ENCODE measurements at places on chromosomes 16 and 17. TPM values are rescaled to one million over a fixed set of nuclear protein-coding genes. Genes with fewer than 3 reads are reported as not detected.

Gene TMEM106A
- 10.7 TPM for total RNA-seq

Gene SCNN1B
- total RNA-seq: 3.0 TPM

GRCh38 chr17:64240741-64241347 is 22.2 kb downstream of the TEX2 start:
- DNase-seq: peak; percentile 35

DNA sequence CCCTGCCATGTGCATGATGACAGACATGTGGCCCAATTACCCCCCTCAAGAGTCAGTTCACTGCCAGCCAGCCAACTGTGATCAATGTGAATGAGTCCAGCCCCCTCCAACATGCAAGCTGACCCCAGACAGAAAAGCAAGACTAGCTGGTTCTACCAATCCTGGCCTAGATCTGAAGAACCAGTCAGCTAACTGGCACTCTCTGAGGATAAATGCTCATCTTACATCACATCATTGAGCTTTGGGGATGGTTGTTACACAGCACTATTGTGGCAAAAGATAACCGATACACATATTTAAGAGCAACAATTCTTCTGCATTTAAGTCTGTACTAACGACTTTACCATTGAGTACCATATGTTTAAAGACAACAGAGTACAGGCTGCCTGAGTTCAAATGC is 106.7 kb downstream of the TOX3 start:
- DNase-seq: no peak

Gene TBC1D28
- not detected for total RNA-seq

Gene CES4A
- 4.9 TPM for total RNA-seq

GRCh38 chr16:80997964-80998620 is 8.6 kb downstream of the CMC2 start:
- no peak for DNase-seq

Gene EVI2B
- 2.6 TPM for total RNA-seq

DNA sequence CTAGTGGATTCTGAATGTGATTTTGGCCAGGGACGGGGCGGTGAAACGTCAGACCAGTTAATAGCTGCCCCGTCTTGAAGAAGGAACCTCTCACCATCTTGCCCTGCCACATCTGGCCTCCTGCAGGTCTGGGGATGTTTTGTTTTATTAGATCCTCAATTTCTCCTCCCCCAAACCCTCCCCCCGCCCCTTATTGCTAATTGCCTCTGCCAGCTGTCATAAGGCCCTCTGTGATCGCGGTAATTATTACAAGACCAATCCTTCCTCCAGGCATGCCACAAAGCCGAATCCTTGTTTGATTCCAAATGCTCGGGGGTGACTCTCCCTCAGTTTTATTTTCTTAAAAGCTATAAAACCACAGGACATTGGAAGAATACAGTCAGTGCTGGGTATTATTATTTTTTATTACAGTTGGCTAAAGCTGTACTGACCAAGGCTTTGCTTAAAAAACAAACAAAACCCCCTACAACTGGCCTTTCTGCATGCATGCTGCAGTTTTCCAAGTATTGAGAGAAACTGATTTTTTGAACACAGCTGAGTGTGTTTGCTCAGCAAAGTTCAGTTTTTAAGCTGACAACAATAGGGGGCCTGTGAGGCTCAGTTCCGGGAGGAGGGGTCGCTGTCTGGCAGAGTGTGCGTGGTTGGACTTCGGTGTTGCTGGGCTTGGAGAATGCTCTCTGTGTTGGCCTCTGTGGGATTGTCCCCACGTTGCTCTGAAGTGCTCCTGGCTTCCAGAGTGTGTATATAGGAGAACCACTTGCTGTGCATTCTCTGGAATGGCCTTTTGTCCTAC is 1.7 kb downstream of the KSR1 start:
- no peak for DNase-seq

- no peak for DNase-seq
Observed at GRCh38 chr17:81067391-81067811, 32.5 kb downstream of the BAIAP2 start.

Gene CTCF
- 35.5 TPM for total RNA-seq

- no peak for DNase-seq
Observed at GRCh38 chr16:66588981-66589713, 9.9 kb downstream of the CMTM2 start.

GRCh38 chr17:76752006-76752405 is 14.1 kb downstream of the MFSD11 start:
- DNase-seq: no peak

- no peak for DNase-seq
Observed at GRCh38 chr17:67993998-67994361, 2.3 kb downstream of the C17orf58 start.

Gene PIPOX
- total RNA-seq: 4.0 TPM

Gene FOXL1
- 7.8 TPM for total RNA-seq

DNA sequence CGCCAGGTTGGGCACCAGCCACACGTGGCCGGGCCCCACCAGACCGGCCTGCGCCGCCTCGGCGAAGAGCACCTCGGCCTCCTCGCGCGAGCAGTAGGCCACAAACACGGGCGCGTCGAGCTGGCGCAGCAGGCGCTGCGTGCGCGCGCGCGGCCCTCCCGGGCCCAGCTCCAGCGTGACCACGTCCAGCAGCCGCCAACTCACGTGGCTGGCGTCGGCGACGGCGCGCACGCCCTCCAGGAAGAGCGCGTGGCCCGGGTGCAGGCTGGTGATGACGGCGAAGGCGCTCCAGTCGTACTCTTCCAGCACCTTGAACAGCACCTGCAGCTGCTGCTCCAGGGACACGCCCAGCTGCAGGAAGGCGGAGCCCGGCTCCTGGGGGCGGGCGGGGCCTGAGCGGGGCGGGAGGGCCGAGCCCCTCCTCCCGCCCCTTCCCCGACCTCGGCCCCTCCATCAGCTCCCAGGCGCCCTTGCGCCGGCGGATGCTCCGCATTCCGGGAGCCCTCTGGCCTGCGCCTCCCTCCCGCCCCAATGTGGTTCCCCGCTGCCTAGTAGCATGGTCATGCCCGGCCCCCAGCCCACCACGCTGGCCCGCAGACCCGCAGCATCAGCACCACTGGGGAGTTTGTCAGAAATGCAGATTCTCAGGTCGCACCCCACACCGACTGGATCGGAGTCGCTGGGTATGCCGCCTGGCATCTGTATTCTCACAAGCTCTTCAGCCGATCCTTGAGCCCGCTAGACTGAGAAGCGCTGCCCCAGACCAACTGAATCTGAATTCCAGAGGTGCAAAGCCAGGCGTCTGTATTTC is 7.2 kb downstream of the GRIN2C start:
- DNase-seq: no peak

Gene AIPL1
- total RNA-seq: not detected

- DNase-seq: no peak
Observed at GRCh38 chr17:48498164-48498850, 32.5 kb downstream of the HOXB1 start.

DNA sequence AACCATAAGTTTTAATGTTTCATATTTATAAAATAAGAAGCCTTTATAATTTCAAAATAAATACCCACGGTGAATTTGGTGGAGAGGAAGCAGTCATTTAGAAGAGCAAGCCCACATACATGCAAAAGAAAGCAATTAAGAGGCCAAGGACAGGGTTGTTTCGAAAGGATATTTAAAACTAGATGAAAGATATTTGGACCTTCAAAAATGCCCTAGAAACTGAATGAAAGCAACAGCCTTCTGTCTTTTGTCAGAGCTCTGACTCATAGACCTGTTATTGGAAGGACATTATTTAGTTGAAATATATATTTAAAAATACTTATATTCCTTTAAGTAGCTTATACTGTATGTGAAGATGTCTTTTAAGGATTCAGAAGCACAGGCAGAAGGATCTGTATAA is 8.6 kb upstream of the METTL9 start:
- DNase-seq: no peak

DNA sequence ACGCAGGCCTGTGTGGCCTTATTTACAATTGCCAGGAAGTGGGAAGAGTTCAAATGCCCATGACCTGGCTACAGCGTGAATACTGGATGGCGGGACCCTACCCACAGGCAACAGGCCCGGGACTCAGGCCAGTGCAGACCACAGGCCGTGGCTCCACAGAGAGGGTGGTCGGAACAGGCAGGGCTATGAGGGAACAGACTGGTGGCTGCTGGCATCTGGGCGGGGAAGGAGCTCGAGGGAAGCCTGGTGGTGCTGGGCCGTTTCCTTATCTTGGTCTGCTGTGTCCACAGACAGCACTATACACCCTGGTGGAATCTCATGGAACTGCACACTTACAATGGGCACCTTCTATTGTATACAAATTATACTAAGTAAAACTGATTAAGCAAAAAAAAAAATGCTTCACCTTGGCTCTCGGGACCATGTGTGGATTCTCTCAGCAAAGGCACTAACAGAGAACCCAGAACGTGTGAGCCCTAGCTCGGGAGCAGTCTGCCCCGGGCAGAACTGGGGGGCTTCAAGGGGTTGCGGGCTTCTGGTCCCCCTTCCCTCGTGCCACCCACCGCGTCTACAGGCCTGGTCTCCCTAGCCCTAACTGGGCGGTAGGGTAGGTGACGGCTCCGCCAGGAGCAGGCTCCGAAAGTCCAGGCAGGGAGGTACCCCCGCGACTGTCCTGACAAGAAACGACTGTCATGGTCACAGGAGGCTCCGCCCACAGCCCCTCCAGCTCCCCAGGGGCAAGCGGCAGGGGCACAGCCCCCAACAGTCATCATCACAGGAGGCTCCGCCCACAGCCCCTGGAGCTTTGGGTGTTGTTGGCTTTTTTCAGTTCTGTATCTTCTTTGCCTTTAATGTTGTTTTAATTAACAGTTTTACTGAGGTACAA is 21.8 kb downstream of the CEP131 start:
- DNase-seq: no peak

Gene AATK
- 7.6 TPM for total RNA-seq

- DNase-seq: no peak
Observed at GRCh38 chr17:61201211-61201610, 198.4 kb upstream of the TBX2 start.

- no peak for DNase-seq
Observed at GRCh38 chr16:20383106-20384029, 21.2 kb downstream of the PDILT start.

GRCh38 chr17:49524473-49525359 is 29.6 kb downstream of the NGFR start:
- DNase-seq: no peak

DNA sequence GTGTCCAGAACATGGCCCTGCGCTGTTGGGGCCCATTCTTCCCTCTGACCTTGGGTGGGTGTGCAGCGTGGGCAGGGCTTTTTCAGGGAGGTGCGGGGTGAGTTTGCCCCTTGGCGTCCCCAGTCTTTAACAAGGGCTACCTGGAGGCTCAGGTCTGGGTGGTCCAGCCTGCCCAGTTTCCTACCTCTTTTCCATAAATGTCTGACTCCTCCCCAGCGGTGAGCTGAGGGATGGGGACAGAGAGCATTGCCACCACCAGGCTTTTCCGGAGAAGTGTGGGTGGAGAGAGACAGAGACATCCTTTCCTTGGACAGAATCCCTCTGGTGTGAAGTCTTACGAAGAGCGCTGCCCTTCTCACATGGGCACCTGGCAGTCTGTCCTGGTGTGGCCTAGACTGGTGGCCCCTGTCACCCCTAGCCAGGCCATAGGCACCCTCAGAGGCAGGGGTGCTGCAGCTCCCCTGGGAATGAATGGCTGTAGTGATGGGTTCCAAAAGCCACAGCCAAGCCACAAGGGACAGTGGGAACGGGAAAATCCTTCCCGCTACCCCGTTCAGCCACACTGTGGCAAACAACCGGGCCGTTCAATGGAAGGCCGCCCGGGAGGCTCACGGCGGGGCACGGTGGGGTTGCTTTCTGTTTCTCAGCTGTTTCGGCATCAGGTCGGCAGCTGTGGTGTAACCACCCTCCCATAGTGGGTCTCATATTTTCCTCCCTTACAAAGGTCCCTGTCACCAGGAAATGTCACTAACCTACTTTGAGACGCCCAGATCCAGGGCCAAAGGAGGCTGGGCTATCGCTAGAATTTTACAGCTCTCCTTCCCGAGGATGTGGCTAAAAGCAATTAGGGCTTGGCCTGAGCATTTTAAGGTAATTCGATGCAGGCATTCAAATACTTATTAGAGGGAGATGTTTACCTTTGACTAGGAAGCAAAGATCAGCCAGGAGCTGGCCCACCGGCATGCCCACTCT is 61.9 kb upstream of the GSE1 start:
- no peak for DNase-seq

DNA sequence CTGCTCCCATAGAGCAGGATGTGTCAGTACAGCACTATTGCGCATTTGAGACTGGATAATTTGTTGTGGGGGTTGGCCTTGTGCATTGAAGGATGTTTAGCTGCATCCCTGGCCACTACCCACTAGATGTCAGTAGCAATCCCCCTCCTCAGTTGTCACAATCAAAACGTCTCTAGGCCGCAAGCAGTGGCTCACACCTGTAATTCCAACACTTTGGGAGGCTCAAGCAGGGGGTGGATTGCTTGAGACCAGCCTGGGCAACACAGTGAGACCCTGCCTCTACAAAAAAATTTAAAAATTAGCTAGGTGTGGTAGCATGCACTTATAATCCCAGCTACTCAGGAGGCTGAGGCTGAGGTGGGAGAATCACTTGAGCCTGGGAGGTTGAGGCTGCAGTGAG is 48.4 kb downstream of the CENPV start:
- DNase-seq: no peak

Gene RAB26
- total RNA-seq: 0.63 TPM

DNA sequence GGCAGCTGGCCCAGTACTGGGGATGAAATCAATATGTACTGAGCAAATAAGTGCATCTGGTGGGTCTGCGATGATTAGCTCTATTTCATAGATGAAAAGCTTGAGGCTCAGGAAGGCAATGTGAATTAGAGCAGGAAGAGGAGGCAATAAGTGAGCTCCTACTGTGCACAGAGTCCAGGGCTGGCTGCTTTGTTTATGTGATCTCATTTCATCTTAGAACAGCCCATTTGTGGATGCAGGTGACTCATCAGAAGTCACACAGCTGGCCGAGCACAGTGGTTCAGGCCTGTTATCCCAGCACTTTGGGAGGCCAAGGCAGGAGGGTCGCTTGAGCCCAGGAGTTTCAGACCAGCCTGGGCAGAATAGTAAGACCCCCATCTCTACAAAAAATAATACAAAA is 7.1 kb downstream of the TMEM114 start:
- DNase-seq: no peak

Gene KRTAP1-3
- not detected for total RNA-seq

Gene HSPB9
- total RNA-seq: not detected

DNA sequence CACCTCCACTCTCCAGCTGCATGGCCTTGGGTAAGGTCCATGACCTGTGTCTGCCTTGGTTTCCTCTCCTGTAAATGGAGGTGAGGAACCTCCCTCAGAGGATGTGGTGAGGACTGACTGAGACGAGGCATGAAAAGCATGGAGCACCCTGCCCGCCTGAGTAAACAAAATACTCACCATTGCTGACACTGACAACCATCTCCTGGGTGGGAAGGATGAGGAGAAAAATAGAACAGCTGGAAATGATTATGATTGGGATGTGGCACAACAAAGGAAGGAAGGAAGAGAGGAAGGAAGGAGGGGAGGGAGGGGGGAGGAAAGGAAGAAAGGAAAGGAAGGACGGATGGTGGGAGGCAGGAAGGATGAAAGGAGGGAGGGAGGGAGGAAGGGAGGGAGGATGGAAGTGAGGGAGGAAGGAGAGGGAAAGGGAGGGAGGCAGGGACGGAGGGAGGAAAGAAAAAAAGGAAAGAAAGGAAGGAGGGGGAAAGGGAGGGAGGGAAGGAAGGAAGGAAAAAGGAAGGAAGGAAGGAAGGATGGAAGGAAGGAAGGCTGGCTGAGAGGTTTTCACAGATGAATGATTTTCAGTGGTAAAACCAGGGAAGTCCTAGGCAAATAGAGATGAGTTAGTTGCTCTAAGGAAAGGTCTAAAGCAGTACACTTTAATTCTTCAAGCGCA is 276.5 kb upstream of the XYLT1 start:
- DNase-seq: no peak

GRCh38 chr17:8665684-8666083 is 35.2 kb upstream of the MYH10 start:
- no peak for DNase-seq

- DNase-seq: no peak
Observed at GRCh38 chr16:68233085-68233834, 2.7 kb downstream of the ESRP2 start.
